ENCODE measurements at places on chromosomes 6 and 20. TPM values are rescaled to one million over a fixed set of nuclear protein-coding genes. Genes with fewer than 3 reads are reported as not detected.

GRCh38 chr6:151358475-151358874 is 32.9 kb downstream of the ZBTB2 start:
- no peak for DNase-seq

- no peak for DNase-seq
Observed at GRCh38 chr20:16349523-16350260, 223.6 kb downstream of the KIF16B start.

DNA sequence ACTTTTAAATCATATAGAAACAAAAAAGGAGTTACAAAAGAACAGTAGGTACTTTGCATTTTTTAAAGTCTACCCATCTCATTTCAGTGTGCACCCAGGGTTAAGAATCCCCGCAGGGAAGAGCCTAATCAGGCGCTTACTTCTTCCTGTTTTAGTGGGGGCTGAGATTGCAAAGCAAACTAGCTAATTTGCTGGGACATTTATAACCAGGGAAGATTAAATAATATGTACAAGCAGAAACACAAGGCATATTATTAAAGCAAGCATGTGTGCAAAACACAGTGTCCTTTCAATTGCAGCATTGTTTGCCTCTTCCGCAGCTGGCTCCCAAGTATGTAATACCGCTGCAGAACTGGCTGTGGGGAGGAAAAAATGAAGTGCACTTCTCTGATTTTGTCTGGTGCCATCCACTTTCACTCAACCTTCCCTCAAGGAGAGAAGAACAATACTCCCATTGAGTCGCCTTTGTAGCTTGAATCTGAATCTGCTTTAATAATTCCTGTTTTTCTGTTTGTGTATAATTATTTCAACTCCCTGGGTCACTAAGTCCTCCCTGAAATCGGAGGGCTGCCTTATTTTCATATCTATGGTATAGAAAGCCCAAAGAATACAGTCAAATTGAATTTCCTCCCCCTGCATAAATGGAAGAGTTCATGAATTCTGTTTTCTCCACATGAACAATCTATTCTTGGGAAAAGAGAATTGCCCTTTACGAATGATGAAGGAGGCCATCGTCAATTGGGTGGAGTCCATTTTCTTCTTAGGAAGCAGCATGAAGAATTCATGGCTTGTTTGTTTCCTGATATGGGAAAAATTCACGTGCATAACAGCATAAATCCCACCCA is 23.3 kb upstream of the BCAS1 start:
- DNase-seq: no peak

DNA sequence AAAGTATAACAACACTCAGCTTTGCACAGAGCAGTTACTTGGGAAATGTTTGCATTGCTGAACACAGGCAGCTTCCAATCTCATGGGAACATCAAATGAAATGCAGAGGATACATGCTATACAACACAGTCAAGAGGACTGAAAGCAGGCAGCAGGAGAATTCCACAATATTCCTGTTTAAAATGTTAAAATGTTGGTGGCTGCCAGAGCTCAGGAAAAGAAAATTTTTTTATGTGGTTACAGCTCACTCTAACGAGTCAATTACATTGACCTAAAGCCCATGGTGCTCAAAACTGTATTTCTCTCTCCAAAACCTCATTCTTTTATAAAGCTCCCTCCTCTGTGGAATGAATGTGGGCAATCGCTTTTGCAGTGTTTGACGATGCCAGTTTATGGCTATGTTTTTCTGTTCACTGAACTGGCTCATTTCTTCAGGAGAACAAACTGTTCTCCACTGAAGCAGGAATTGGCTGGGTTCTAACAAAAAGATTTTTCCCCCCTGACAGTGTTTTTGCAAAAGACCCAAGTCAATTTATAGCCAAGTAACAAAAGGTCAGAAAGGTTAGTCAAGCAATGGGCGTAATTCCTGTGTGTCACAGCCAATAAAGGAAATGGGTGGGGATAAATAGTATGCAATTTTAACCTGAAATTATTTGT is 69.0 kb downstream of the ZHX3 start:
- DNase-seq: no peak

- no peak for DNase-seq
Observed at GRCh38 chr20:50717974-50718761, 13.2 kb upstream of the PARD6B start.

The ITPR3 gene
- 61.9 TPM for total RNA-seq

The SPATS1 gene
- not detected for total RNA-seq
